ENCODE measurements at places on chromosomes 16 and 17.

GRCh38 chr16:65305266-65305959, 183.6 kb upstream of the CDH11 start:
- DNase-seq = no peak

- DNase-seq = no peak
Measured at GRCh38 chr17:79769570-79770506, 8.1 kb upstream of the CBX2 start.

- no peak for DNase-seq
Measured at GRCh38 chr17:1873418-1873817, 43.6 kb downstream of the RPA1 start.

GRCh38 chr16:53614346-53614745, 89.3 kb downstream of the RPGRIP1L start:
- no peak for DNase-seq

DNA sequence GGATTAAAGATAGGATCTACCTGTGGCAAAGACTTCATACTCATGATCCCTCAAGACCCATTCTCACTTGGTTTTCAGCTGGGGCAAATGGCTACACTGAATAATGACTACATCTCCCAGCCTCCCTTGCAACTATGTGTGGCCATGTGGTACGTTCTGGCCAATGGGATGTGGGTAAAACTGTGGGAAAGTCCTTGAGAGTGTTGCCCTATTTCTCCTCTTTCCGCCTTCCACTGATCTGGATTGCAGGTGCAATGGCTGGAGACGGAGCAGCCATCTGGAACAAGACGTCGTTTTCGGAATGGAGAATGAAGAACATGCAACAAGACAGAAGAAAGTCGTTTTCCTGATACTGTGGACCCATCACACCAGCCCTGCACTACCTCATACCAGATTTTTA, 48.5 kb downstream of the HAPSTR1 start:
- no peak for DNase-seq

DNA sequence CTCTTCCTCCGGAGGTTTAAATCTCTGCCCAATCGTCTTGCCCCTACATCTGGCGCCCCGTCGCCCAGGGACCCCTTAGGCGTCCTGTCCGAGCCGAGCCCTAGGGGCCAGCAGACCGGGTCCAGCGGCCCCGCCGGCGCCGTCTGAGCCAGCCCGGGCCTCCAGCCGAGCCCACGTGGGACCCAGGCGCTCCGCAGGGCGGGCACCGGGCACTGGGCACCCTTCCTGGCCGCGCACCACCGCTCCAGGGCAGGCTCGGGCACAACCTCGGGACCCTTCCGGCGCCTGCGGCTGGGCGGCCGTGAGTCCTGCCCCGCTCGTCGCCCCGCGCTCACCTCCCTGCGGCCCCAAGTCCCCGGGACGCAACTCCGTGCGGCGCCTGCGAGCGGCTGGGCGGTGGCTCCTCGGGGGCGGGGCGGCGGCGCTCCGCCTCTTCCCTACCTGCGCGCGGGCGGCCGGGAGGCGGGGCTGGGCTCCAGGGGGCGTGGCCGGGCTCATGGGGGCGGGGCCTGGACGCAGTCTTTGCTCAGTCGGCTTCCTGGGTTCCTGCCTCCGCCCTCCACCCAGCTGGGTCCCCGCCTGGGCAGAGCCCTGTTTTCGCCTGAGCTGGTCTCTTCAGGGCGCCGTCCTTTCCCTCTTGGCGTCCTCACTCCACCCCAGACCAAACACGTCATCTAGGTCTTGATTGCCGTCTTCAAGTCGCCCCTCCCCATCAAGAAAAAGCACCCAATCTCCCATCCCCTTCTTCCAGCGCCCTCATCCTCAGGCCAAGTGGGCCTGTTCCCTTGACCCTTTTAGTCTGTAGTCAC, at the start of gene RHBDF2:
Gene RHBDF2 (minus strand): TSS at position 406 of the 809 bp plus-strand sequence. CDS start 19,899 bp downstream, outside the sequence.
- peak; percentile 94 for DNase-seq

- no peak for DNase-seq
Measured at GRCh38 chr16:2034696-2035430, 8.2 kb downstream of the NHERF2 start.

GRCh38 chr17:41823141-41823524, 10.3 kb downstream of the FKBP10 start:
- DNase-seq = no peak

DNA sequence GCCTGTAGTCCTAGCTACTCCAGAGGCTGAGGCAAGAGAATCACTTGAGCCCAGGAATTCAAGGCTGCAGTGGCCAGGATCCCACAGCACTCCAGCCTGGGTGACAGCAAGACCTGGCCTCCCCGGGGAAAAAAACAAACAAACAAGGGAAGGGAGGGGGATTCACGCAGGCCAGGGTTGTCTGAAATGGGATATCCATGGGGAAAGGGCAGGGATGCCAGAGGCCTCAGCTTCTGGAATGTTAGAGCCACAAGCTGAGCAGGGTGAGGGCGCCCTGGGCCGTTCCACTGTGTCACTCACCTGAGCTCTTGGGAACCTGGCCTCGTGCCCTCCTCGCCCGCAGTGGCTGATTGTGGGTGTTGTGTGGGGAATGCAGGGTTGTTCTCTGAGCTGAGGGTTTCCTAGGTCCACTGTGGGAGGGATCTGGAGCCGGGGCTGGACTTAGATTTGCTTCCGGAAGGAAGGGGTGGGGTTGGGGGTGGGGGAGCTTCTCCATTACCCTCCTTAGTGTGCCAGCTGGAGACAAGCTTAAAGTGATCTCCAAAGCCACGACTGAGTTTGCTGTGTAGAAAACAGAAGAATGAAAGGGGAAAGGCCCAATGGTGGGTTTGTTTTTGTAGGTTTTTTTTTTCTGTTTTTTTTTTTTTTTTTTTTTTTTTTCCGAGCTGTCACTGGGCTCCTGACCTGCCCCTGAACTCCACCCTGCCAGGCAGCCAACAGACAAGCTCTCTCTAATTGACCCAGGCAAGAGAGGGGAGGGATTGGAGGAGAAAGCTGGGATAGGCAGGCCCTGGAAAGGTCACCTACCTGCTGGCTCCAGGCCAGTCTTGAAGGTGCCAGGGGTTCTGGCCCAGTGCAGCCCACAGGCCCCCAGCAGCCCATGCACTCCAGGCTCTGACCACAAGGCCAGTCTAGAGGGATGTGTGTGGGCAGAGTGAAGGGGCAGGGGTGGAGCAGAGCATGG, at the start of gene SULT1A1:
Gene SULT1A1 (minus strand): TSS at position 414 of the 964 bp plus-strand sequence. CDS start 1,189 bp downstream, outside the sequence.
- no peak for DNase-seq

GRCh38 chr16:79659344-79659743, 58.8 kb upstream of the MAF start:
- DNase-seq = no peak

DNA sequence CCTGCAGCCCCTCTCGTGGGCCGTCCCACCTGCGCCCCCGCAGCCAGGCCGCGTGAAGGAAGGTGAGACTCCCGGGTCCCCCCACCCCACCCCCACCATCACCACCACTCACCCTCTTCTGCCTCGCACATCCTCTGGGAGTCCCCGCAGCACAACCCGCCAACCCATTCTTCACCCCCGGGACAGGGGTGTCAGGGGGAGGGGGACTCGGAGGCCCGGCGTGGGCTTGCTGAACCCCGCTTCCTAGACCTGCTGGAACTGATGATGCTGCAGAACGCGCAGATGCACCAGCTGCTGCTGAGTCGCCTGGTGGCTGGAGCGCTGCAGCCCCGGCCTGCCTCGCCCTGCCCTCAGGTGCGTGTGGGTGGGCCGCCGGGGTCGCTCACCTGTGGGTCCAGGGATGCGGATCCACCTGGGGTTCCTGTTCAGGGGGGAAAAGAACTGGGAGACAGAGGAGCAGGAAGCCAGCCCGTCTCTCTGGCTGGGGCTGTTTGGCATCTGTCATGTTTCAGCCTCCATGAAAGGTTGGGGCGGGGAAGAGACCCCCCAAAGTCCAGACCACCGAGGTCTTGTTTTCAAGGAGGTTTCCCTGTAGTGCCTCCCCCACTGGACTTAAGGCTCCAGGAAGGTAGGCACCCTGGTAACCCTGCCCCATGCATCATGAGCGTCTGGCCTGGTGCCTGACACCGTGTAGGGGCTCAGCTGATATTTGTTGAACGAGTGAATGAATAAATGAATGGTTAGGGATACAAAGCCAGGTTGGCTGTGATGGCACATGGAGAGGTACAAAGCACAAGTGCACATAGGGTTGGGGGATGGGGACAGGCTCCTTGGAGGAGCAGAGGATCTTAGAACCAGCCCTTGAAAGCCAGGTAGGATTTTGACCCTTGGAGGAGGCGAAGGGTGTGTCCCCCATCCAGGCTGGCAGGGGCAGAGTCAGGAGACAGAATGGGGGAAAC, 849 bp downstream of the PRR29 start:
- DNase-seq = no peak

DNA sequence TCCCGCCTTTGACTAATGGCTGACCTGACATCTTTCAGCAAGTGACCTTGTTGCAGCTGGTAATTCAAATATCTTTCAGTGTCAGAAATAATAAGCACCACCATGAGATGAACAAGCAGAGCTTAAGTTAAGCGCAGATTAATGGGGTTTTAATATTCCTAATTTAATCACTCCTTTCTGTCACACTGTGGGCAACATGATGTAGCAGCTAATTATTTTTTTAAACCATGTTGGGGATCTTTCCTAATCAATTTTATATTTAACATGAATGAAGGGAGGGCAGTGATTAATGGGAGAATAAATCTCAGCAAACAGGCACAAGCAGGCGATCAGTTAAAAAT, 353.6 kb upstream of the TNRC6C start:
- no peak for DNase-seq

- no peak for DNase-seq
Measured at GRCh38 chr16:29765167-29766032, 12.7 kb upstream of the ZG16 start.

- DNase-seq = no peak
Measured at GRCh38 chr17:82942166-82943130, 102.6 kb upstream of the ZNF750 start.

DNA sequence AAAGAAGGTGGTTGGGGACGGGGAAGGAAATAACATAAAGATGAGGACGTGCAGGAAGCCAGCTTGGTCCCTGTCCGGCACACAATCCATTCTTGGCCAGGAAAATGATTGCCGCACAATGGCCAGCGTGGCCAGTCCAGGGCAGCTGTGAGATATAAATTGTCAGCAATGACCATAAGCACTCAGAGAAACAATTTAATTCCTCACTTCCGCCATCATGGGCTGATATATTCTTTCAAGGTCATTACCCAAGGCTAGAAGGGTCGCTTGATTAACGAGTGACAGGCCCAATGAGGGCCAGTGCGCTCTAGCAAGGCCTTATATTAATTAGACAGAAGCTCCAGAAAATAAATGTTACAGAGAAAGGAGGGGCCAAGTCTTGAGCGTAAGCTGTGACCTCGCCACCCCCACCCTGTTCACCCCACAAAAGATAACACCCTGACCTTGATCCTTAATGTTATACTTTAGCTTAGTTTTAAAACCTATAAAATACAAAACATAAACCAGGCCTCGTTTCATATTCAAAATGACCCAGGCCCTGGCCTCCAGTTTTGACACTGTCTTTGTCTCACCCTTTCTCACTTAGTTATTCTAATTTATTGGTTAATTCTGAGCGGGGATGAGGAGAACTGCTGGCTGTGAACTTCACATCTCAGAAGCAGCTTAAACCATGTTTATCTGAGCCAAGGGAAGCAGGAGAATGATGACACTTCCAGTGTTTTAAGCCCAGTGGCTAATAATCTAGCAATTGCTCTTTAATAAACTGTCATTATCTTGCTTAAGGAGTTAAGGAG, 478.3 kb upstream of the ZFHX3 start:
- DNase-seq = no peak
